Fibroblast of lung (primary cell): ENCODE measurements at places on chromosomes 2 and 18. TPM values are rescaled to one million over a fixed set of nuclear protein-coding genes. Genes with fewer than 3 reads are reported as not detected.
A peak's percentile ranks its signal among the peaks of the same experiment; 100 is the strongest.

GPD2 gene
- 46.0 and 46.6 TPM in 2 replicates for total RNA-seq

MYCN gene
- not detected in 2 replicates for total RNA-seq

PAX8 gene
- total RNA-seq, result 0.50 and 0.51 TPM in 2 replicates

ACMSD gene
- total RNA-seq, result not detected in 2 replicates

KIF5C gene
- total RNA-seq, result 0.17 and 0.51 TPM in 2 replicates

MALL gene
- total RNA-seq, result 3.1 and 3.3 TPM in 2 replicates

SOX11 gene
- total RNA-seq, result 0.99 and 2.1 TPM in 2 replicates

TRIM54 gene
- 0.17 TPM in 1 of 2 replicates, not detected in the other for total RNA-seq

SLC20A1 gene
- 36.7 and 61.3 TPM in 2 replicates for total RNA-seq

POTEJ gene
- not detected in 2 replicates for total RNA-seq

LYPD6 gene
- under 0.01 and 0.17 TPM in 2 replicates for total RNA-seq

- DNase-seq, result peak; percentile 18
These were observed 284.7 kb downstream of the IRS1 start for GRCh38 chr2:226514895-226515294.

DNA sequence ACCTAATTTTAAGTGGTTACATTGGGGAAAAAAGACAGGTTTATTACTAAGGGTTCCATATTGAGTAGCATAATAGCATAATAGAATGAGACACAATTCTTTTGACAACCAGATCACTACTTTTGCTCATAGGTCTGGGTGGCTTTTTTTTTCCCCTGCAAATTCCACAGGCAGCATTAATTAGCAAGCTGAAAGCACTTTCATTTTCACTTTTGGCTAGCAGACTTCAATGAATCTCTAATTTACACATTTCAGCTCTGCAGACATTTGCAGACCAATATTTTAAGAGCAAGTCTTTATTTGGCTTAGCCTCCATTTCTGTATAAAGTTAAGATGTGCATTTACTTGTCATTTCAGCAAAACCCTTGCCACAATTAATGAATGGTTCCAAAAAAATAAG lies 185.5 kb downstream of the NOL4 start:
- DNase-seq, result peak; percentile 4

GRCh38 chr2:147041121-147041494 lies 803.7 kb upstream of the ACVR2A start:
- no peak for DNase-seq

GRCh38 chr2:236014408-236015131 lies 153.6 kb downstream of the GBX2 start:
- no peak for DNase-seq

DNA sequence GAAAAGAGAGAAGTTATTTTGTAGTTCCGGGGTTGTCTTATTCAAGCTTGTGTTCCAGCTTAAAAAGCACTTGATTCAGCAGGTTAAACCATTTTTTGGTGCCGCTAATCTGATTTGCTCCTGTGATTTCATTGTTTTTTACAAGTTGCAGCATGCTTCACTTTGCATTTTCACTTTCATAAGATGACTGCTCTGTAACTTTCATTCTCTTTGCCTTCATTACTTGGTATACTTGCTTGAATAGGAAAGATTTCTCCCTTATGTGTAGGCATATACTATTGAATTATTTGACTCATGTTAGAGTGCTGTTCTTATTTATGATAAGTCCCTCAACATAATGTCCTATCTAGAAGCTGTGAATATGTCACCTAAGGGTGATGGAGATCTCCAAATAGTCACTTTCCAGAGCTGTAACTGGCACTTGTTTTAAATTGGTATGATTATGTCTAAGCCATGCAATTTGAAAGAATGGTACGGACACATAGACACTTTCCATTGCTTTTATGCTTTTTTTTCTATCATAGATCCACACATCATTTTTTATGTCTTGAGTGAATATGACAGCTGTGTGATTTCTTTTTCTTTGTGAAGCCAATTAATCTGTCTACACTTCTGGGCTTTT lies 254.5 kb downstream of the DSEL start:
- no peak for DNase-seq

DNA sequence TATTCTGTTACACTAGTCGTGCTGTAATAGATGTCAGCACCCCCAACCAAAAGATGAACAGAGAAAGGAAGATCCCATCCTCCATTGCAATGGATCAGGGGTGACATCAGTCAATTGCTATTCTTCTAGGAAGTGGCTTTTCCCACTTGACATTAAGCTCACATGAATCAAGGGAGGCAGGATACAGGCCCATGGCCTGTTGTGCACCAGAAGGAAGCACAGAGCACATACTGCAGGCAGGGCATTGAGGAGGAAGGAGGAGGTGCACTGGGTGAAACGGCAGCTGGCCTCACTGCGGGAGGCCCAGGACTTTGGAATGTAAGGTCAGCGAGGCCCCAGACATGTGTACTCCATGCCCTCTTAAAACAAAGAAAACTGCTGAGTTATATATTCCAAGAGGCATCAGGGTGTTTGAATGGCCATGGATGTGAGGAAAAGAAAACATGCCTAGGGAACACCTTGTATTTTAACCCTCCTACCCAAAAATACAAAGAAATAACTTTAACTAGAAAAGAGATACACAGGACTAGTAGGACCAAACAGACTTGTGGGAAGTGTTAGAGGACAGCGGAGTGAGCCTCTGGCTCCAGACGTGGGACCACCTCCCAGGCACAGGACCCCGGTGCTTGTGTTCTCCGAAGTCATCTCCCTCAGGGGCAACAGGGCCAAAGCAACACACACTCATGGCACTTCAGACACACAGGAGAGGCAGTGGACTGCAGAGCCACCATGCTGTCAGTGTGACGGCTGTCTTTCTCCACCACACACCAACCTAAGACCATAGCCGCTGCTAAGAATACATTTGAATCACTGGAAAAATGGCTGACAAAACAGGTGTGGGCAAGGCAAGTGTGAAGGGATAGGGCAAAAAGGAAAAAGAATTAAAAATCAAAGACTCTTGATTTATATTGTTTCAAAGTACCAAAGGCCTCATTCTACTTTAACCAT lies 51.4 kb upstream of the RIOK3 start:
- peak; percentile 61 for DNase-seq

DNA sequence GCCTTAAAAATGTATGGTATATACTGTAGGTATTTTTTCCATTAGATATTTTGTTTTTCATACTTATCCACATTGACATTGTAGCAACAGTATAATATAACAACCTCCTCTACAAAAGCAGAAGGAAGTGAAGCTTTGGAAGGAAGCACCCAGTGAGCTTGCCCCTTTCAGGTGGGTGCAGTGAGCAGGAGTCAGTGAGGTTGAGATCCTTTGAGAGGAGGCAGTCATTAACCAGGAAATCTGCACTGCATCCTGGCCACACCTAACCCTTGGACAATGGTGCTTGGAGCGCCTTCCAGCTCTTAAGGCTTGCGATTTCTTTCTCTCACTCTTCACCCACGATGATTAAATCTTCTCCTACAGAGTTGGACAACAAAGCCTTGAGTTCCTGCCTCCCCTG lies 13.9 kb downstream of the IL37 start:
- DNase-seq, result no peak

GRCh38 chr2:96534141-96534540 lies 2.4 kb upstream of the ARID5A start:
- no peak for DNase-seq

DNA sequence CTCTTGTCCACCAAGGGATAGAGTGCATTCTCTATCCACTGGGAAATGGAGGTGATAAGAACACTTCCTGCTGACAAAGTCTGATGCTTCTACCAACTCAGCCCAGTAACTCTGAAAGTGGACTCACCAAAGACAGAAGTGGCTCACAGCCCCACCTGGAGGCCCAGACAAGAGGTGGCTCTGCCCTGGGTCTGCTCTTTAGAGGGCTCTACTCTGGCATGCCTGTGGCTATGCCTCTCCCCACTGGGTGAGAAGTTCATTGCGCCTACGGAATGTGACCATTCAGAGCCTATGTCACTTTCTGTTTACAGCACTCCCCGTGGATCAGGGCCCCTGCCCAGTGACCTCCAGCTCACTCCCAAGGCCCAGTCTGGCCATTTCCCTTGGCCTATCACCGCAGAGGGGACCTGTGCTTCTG lies 13.5 kb upstream of the XDH start:
- DNase-seq, result peak; percentile 22

DNA sequence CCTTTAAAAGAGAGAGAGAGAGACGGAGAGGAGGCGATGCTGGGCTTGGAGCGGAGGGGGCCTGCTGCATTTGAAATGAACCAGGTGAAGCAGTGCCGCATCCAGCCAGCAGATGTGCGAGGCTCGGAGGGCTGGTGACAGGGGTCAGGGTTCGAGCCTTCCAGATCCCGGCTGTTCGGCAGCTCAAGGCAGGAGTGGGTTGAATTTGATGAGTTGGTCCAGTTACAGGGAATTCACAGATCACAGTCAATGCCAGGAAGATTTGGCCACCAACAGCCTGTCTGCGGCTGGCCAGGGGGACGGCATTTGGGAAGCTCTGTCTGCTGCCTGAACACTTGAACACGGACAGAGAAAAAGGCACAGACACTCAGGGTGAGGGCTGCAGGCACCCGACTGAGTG lies 48.6 kb downstream of the PTGR3 start:
- peak; percentile 7 for DNase-seq

DNA sequence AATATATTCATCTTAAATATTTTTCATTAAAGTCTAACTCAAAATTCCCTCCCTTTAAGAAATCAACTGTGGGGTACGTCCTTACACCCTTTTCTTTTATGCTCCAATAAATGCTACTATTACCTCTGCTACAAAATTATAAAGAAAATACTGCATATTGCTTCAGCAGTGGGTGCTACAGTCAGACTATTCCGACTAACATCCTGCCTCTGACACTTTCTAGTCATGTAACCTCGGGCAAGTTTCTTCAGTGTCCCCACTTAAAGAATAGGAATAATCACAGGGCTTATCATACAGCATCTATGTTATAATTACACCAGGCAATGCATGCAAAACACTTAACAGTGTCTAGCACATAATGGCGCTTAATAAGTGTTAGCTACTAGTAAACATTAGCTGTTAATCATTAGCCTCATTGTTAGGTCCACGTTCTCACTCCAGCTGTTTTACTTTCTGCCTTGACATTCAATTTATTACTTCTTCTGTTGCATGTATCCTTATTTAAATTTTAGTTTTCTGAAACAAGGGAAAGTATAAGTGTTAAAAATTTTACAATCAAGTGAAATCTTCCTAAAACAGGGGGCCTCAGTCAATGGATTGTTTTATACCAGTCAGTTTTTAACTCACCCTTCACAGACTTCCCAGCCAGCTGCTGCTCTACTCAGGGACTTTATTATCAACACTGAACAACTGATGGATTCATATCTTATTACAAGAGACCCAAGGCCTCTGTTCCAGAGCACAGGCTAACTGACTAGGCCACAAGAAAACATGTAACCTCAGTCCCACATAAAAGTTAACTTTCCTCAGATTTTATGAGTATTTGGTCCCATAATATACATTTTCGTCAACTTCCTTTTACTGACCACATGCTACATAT lies 54.0 kb downstream of the CLASP1 start:
- no peak for DNase-seq

DNA sequence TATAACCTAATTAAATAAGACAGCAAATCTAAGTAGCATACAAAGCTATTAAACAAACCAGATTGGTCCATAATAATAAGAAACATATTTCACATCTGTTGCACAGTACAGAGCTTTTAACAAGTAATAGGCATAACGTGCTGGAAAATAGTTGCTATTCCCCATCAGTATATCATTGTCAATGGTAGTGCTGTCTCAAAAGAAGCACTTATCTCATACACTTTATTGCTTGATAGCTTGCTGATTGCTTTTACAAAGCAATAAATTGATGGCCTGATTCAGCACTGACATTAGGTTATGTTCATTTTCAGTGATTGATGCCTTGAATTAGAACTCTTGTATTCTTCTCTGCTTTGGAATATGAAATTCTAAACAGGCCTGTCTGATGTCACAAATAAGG lies 641.7 kb downstream of the CBLN2 start:
- DNase-seq, result no peak

GRCh38 chr2:171788316-171788993 lies 101.2 kb downstream of the DYNC1I2 start:
- no peak for DNase-seq

DNA sequence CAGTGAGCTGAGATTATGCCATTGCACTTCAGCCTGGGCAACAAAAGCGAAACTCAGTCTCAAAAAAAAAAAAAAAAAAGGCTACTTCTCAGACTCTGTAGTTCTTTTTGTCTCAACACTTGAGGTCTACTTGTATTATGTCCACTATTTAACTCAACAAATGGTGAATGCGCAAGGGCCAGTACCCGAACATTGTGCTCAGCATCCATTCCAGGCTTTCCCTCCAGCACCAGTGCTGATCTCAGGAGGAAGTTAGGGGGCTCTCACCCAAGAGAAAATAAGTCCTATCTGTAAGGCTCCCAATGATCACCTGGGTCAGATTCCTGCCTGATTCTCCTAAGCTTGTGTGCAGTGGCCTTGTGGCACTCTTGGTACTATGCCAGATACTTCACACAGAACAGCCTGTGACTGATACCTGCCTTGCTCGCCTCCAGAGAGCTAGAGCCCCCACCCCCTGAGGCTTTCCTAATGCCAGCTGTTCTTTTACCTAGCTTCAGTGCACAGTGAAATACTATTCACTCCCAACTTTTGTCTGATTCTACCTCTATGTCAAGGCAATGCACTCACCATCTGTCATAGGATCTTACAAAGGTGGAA lies 74.9 kb downstream of the INO80D start:
- no peak for DNase-seq

GRCh38 chr2:95351598-95351915 lies 51.0 kb upstream of the FAHD2A start:
- no peak for DNase-seq

DNA sequence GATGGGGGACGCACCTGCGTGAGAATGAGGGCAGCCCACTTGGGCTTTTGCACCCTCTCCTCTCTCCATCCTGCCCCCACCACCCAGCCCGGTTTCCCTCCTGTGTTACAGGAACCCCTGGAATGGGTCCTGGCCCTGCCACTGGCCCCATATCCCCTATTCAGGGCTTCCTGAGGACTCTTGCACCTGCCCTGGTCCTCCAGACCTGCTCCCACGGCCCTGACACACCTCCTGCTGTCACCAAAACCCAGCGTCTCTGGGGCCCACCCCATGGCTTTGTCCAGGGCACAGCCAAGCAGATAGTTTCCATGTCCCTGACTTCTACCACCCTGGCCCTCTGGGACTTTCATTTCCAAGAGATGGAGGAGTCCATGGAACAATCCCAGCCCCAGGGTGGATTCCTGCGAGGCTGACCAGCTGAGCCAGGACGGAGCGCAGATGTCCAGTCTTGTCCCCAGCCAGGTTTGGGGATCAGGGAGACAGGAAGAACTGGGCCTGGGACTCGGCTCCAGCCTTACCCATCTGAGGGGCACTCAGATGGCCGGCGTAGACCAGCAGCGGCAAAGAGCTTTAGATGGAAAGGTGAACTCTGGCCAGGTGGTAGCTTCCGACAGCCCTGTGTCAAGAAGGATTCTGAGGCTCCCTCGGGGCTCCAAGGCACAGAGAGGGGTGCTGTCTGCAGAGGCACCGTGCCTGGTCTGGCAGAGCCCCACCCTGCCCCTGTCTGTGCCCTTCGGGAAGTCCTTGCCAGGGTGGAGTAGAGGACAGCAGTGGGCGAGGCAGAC lies 12.0 kb downstream of the GPR35 start:
- no peak for DNase-seq

GRCh38 chr2:53740170-53740569 lies 27.4 kb upstream of the CHAC2 start:
- peak; percentile 66 for DNase-seq

GRCh38 chr2:215392164-215392563 lies 43.7 kb downstream of the FN1 start:
- no peak for DNase-seq

- DNase-seq, result no peak
These were observed 24.0 kb downstream of the DTNA start for GRCh38 chr18:34734056-34734455.
